ENCODE measurements at places on chromosomes 2 and 18.

- DNase-seq: no peak
Observed at GRCh38 chr2:169260246-169260645, 102.1 kb downstream of the LRP2 start.

DNA sequence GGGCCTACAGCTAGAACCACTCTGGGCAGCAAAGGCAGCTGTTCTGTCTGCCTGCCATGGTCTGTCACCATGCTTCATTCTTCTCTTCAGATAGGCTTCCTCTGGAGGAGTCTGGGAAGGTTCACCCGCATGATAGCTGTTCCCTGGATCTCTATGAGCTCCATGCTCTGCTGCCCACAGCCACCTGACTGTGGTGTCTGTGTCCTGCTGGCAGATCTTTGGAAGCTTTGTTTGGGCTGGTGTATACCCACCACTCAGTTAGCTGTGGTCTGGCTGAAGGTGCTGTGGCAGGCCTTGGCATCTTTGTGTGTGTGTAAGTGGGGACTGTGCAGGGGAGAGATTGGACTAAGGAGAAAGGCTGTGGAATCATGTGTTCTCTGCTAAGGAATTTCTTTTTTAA is 23.4 kb downstream of the MYO1B start:
- DNase-seq: no peak

DNA sequence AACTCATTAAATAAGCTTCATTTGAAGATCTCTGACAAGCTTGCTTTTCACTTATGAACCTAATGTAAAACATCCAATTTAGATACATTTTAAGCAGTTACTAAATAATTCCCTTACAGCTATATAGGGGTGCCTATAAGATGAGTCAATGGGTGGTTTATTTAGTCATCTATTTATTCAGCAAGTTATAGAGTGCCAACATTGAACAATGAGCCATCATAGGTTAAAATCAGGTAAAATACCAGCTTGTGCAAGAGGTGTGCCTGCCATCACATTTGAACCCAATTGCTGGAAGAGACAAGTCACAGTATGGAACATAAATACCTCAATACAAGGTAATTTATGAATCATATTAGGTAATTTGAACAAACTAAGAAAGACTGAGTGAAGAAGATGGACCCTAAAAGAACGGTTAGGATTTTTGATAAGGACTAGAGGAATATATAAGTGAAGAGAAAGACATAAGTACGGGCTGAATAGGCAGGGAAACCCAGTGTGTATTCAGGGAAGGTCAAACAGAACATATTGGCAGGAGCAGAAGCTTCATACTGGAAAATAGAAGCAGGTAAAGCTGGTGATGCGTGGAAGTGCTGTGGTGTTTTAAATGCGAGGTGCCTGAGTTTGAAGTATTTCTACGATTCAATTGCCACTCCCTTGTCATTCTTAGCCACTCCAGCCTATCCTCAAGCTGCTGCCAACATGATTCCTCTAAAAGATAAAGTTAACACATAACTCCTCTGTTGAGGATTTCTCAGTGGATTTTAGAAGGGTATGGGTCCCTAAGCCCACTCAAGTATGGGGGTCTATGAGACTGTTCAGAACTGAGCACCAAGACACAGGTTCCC is 18.9 kb upstream of the STAT4 start:
- DNase-seq: no peak

DNA sequence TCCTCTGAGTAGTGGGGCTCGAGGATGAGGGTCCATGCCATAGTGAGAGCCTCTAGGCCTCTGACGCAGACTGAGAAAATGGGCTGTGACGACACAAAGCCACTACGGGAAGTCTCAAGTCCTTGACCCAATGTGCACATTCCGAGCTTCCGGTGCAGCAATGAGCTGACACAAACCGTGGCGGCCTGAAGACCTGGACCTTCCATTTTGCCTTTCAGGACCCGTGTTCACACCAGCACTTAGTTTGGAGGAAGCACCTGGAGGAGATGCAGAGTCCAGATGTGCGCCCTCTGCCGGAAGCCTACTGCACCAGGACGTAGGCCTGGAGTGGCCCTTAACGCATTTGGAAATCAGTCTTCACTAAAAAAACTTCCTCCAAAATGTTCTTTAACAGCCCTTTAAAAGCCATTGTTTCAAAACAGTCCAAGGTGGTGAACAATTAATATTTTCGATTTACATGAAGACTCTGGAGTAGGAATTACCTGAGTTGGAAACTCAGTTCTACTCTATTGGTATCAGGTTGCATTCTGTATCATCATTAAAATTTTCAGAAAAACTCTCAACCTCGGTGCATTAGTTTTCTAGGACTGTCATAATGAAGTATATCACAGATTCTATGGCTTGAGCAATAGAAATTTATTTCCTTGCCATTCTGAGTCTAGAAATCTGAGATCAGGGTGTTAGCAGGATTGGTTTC is 33.9 kb downstream of the BMP10 start:
- peak; percentile 70 for DNase-seq

DNA sequence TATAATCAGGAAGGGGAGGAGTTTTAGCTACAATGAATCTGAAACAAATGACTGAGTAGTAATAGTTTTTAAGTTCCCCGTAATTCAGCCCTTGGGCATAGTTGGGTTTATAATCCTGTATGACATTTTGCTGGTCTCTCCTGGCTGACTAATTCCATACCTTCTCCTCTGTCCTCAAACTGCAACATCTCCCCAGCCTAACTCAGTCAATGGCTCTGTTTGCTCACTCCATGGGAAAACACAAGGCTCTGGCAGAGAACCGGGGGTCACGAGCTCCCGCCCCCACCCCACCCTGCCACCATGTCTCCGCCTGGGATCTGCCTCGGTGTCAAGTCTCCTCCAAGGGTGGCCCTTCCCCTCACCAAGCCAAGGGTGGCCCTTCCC is 168.6 kb downstream of the HDAC4 start:
- DNase-seq: no peak

DNA sequence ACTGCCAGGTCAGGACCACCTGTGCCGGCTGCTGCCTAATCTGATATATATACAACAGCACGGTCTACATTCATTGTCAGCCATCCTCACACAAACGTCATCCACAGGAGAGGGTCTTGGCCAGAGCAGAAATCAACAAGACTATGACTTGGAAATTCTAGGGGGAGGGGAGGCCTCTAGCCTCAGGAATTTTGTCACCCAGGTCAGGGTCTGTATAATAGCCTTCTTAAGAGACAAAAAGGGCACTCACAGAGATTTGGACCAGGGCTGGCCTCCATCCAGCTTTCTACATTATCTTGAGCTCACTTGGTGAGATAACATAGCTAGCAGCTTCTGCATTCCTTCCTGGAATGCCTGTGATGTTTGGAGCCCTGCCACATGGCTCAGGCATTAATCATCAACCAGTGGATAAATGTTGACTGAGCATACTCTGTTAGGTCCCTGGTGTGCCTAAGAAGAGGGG is 50.4 kb upstream of the CTIF start:
- no peak for DNase-seq

GRCh38 chr2:63692002-63692606 is 103.3 kb downstream of the MDH1 start:
- DNase-seq: no peak

- DNase-seq: no peak
Observed at GRCh38 chr2:120210270-120210693, 12.9 kb downstream of the TMEM185B start.

- DNase-seq: no peak
Observed at GRCh38 chr18:77517901-77518300, 268.3 kb downstream of the GALR1 start.

GRCh38 chr2:26161926-26162325 is 11.0 kb upstream of the GAREM2 start:
- DNase-seq: no peak

DNA sequence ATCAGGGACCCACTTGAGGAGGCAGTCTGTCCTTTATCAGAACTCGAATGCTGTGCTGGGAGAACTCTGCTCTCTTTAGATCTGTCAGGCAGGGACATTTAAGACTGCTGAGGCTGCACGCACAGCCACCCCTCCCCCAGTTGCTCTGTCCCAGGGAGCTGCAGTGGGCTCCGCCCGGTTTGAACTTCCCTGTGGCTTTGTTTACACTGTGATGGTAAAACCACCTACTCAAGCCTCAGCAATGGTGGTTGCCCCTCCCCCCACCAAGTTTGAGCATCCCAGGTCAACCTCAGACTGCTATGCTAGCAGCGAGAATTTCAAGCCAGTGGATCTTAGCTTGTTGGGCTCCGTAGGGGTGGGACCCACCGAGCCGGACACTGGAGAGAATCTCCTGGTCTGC is 11.8 kb upstream of the LHCGR start:
- DNase-seq: peak; percentile 41

GRCh38 chr2:195238379-195238778 is 418.6 kb upstream of the SLC39A10 start:
- DNase-seq: no peak

DNA sequence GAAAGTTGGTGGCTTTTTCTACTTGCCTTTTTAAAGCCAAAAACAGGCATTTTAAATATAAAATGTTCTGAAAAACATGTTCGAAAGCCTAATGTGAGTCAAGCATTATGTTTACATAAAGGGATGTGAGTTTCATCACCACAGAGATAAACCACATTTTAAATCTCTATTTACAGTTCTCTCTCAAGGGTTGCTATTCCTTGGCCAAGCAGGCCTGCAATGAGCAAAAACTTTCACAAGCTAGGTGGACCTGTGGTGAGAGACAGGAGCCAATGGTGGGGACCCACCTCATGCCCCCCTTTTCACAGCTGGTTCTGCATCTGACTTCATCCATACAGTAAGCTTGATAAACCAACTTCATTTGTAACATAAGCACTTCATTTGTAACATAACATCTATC is 65.1 kb downstream of the CUL3 start:
- no peak for DNase-seq

GRCh38 chr2:162317058-162317742 is 1.3 kb downstream of the IFIH1 start:
- no peak for DNase-seq

- DNase-seq: no peak
Observed at GRCh38 chr2:205712508-205712907, 30.2 kb downstream of the NRP2 start.

DNA sequence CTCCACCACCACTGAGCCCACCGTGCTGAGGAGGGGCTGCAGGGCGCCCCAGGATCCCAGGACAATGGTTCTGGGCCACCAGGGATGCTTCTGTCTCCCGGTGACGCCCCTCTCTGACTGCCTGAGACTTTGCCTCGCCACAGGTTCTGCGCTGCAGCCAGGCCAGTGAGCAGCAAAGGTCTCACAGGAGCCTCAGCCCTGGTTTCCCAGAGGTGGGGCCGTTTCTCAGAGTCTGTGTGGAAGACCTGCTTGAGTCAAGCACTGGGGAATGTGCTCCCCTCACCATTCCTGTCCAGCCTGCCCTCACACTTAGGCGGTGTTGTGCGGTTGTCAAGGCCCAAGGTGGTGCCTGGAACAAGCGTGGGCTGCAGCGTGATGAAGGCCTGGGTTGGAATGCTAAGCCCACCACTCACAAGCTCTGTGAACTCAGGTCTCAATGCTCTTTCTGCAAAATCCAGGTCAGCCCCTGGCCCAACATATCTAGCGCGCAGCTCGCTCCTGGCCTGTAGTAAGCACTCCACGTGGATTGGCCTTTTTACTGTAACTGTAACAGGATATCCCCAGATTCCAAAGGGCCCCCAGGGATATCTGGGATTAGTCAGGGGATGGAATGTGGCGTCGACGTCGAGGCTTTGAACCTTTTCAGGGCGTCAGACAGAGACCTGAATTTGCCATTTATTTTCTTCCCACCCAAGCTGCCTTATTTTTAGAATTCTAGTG is 47.6 kb downstream of the PLB1 start:
- DNase-seq: peak; percentile 30

DNA sequence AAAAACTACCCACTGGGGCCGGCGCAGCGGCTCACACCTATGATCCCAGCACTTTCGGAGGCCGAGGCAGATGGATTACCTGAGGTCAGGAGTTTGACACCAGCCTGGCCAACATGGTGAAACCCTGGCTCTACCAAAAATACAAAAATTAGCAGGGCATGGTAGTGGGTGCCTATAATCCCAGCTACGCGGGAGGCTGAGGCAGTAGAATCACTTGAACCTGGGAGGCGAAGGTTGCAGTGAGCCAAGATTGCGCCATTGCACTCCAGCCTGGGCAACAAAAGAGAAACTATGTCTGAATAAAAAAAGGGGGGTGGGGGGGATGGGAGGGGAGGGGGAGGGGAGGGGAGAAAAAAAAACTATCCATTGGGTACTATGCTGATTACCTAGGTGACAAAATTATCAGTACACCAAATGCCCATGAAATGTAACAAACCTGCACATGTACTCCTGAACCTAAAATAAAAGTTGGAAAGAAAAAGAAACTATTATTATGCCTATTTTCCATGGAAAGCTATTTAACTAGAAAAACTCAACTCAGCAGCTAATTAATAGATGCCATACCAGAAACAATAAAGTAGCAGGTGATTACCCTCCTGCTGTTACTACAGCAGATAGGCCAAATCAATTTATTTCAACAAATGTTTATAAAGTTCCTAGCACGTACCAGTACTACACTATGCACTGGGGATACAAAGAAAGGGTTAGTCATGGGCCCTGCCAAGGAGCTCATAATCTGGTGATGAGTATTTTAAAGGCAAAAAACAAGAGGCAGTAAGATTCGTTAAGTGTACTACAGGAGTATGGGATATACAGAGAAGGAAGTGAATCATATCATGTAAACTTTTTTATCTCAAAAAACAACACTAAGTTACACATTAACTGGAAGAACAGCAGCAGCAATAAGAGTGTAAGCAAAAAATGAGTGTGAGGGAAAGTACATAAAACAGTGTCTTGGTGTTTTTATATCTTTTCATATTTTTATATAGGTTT is 112.8 kb upstream of the SLC39A10 start:
- no peak for DNase-seq

GRCh38 chr2:65129286-65129825 is 550 bp downstream of the RAB1A start:
- peak; percentile 65 for DNase-seq

- DNase-seq: no peak
Observed at GRCh38 chr18:2027016-2027415, 544.3 kb downstream of the METTL4 start.

- no peak for DNase-seq
Observed at GRCh38 chr2:174844295-174844708, 80.0 kb upstream of the CHRNA1 start.

DNA sequence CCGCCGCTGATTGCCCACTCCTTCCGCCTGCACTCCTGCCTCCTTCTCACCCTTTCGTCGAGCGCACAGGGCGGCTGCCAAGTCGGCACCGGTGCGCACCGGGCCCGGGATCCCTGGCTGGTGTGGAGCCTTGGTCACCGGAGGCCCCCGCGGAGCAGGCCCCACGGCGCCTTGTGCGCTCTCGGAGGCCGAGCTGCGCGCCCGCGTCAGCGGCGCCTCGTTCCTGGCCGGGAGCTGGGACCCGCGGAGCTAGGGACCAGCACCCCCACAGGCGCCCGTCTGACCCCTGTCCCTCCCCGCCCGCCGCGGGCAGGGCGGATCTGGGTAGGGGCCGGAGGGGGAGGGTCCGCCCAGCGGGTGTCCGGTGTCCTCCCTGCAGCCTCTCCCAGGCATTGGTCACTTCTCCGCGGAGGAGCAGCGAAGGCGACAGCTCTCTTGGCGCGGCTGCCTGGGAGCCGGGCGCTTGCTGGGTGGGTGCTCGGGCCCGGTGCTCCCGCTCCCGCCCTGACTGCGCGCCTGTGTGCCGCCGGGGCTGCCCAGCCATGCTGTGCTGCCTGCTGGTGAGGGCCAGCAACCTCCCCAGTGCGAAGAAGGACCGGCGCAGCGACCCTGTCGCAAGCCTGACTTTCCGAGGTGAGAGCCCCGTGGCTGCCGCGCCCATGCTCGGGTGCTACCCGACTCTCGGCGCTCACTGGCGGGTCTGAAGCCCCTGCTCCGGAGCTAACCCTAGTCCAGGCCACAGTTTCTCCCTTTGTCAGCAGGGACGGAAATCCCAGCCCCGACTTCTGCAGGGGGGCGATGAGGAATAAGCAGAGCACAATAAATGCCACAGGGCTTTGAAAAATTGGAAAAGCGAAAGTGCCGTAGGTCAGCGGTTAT is 13.2 kb downstream of the DYSF start:
- DNase-seq: peak; percentile 86

Measured in nephron progenitor cell (in vitro differentiated cells).